CD4-positive, alpha-beta T cell treated with Interleukin-2 at 100 ng/mL for 4 hours (primary cell): ENCODE measurements at places on chromosomes 7 and 10.

DNA sequence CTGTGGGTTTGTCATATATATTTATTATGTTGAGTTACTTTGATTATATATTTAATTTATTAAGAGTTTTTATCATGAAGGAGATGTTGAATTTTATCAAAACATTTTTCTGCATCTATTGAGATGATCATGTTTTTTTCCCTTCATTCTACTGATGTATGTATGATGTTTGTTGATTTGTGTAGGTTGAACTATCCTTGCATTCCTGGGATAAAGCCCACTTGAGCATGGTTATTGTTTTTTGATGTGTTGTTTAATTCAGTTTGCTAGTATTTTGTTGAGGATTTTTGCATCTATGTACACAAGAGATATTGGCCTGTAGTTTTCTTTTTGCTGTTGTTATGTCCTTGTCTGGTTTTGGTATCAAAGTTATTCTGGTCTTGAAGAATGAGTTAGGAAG lies 31.1 kb downstream of the SCART1 start:
- no peak for DNase-seq

DNA sequence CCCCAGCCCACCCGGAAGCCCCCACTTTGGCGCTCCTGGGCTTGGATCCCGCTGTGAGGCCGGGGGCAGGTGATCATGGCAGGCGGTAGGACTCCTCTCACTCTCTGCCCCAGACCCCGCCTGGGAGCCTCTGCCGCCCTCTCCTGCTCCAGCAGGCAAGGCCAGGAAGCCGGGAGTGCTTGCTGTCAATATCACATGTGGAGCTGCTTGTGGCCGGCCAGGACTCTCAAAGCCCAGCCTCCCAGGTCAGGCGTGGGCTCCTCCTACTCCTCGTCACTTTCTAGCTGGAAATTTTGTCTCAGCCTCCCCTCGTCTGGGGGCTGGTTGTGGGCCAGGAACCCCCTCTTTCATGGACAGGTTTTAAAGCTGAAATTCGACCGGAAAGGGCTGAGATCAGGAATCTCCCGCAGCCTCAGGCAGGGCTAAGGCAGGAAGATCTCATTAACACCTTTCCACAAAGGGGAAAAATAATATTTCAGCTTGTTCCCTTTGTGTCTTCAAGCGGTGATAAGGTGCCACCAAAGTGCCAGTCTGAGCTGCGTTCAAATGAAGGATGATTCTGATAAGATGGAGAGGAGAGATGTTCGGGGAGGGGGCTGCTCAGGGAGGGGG lies 273.6 kb upstream of the PODXL start:
- no peak for DNase-seq

DNA sequence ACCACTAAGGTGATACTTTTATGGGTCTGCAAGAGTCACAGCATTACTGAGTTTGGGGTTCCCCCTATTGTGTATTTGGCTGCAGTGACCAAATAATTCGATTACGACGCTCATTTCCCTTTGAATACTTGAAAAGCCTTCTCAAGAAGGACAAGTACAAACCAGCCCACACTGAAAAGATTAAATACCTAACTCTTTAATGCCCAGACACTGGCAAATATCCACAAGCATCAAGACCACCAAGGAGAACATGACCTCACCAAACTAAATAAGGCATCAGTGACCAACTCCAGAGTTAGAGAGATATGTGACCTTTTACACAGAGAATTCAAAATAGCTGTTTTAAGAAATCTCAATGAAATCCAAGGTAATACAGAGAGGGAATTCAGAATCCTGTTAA lies 31.8 kb upstream of the SFTPD start:
- no peak for DNase-seq

DNA sequence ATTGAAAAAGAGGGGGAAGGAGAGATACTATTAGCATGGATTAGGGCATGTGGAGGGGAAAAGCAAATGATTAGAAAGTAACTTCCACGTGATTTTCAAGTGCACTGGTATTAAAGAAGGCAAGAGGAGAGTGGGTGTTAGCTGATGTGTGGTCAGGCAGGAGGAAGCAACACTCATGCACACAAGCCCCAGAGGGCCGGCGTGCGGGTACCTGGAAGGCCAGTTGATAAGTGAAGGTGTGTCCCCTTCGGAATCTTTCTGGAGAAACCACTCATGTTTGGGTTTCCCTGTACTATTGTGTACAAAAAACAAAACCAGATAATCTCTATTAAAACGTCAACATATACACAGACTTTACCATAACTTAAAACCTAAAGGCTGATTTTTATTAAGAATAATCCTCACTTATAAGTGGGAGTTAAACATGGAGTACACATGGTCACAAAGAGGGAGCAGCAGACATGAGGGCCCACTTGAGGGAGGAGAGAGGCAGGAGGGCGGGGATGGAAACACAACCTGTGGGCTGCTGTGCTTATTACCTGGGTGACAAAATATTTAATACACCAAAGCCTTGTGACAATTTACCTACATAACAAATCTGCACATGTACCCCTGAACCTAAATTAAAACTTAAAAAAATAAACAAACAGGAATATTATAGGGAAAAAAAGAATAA lies 98.9 kb downstream of the SVIL start:
- no peak for DNase-seq
